ENCODE measurements at places on chromosomes 1 and 21.
A peak's percentile ranks its signal among the peaks of the same experiment; 100 is the strongest.

GRCh38 chr1:39572379-39573096 is 4.1 kb downstream of the PABPC4 start:
- DNase-seq: no peak

DNA sequence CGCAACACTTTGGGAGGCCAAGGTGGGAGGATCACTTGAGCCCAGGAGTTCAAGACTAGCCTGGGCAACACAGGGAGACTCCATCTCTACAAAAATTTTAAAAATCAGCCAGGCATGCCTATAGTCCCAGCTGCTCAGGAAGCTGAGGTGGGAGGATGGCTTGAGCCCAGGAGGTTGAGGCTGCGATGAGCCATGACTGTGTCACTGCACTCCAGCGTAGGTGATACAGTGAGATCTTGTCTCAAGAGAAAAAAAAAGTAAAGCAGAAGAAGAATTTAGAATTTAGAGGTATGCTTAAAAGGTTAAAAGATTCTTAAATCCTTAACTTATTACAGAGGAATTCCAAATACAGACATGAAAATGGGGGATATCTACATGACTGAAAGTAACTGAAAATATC is 79.5 kb downstream of the SMYD3 start:
- DNase-seq: no peak

DNA sequence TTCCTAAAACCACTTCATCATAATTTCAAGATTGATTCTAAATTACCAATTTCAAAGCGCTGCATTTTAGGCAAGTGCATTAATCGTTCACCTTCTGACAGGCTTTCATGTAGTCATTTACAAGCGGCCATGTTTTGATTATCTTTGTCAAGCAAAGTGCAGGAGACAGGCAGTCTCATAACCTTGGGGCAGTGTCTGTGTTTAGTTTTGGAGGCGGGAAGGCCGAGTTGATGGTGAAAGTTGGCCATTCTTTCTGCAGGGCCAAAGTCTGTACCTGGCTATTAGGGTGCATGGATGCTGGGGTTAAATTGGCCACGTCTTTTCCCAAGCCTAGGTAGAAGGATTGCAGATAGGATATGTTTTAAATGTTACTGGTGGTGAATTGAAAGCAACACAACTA is 2.9 kb downstream of the AGPAT3 start:
- DNase-seq: no peak

DNA sequence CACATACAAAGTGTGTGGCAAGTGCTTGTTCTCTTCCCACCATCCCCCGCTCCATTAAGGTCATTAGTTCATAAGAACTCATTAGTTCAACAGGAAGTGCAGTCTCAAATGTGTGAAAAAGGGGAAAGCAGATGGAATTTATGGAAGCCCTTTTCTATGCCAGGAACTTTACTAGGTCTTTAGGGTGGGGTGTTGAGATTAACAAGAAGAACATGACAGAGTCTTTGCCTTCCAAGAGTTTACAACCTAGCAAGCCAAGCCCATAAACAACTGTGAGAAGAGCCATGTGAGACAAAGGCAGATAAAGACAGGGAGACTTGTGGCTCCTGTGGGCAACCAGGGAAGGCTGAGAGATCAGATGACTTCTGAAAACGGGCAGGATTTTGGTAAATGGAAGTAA is 21.4 kb downstream of the PLEKHA6 start:
- no peak for DNase-seq

- DNase-seq: no peak
These were observed 9.3 kb downstream of the FTCD start for GRCh38 chr21:46145840-46146691.

DNA sequence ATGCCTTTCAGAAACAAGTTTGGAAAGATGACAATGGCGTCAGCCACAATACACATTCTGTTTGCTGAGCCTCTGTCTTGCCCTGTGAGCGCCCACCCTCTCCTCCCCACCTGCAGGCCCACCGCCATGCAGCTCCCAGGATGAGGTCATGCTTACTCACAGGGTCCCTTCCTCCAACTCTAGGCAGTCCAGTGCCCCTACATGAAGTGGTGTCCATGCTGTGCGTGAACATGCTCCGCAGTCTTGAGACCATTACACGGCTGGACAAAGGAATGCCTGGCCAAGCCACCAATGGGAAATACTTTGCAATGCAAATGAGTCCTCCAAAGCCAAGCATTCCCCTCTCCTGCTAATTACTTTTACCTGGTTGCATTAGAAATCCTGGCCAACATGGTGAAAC is 92.2 kb downstream of the CD58 start:
- no peak for DNase-seq

GRCh38 chr21:15686506-15686905 is 43.3 kb upstream of the USP25 start:
- no peak for DNase-seq

GRCh38 chr1:92482665-92483609 is 3.8 kb downstream of the GFI1 start:
- no peak for DNase-seq

GRCh38 chr1:26536081-26536480 is 6.5 kb downstream of the RPS6KA1 start:
- no peak for DNase-seq

GRCh38 chr1:12598974-12599373 is 19.0 kb downstream of the DHRS3 start:
- no peak for DNase-seq

DNA sequence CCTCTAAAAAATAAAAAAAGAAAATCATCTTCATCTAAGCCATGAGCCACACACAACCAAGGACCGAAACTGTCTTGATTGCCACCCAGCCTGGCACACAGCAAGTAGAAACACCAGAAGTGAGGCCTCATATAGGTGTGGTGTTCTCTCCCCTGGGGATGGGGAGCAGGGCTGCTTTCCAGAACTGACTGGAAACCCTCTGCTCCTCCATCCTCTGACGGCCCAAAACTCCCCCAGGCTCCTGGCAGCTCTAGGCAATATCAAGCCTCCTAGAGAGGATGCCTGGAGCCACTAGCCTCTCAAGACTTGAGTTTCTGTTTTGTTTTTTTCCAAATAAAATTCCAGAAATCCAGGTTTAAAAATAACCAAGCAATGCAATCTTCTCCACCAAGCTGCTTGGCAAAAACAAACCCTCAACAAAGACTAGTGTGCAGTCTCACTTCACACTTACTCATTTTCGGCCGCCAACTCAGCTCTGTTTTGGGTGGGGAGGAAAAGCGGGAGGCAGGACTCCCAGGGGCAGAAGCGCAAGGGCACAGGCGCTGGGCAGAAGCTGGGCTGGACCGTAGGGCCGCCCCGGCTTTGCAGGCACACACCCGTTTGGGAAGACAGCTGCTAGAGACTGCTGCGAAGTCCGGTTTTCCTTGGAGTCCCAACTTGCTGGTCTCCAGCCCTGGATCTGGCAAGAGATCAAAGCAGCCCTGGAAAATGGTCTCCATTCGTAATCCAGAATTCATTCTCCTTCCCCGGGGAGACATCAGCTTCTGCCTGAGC is 78.2 kb upstream of the CAPZB start:
- DNase-seq: no peak

GRCh38 chr1:34713443-34713842 is 41.4 kb upstream of the GJB5 start:
- no peak for DNase-seq

- DNase-seq: peak; percentile 70
These were observed 183.0 kb downstream of the ETS2 start for GRCh38 chr21:38988509-38989378.

DNA sequence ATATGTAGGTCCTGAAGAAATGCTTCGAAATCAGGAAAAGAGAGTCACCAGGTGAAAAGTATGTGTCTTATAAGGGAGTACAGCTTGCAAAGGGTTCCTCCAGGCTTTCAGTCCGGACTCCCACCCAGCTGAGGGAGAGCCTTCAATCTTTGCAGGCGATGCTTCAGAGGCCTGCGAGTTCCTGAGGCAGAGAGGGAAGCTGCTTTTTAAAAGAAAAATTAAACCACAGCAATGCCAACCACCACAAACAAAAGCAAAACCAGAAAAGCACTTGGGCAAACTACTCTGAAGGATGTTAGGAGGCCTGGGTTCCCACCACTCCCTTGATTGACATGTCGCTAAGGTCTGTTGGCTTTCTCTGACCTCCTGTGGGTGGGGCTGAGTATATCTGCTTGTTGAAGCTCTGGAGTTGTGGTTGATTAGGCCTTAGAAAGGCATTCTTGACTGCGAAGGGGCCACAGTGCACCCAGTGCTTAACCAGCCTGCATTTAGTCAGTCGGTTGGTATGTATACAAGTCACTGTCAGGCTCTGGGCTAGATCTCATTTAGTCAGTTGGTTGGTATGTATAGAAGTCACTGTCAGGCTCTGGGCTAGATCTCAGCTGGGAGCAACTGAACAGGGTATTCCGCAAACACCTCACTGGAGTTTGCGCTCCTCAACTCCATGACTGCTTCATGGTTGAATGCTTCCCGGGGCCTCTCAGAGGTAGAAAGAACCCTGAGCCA is 1.2 kb downstream of the NIPAL3 start:
- no peak for DNase-seq

- DNase-seq: no peak
These were observed 43.6 kb upstream of the COL18A1 start for GRCh38 chr21:45361033-45361997.

GRCh38 chr1:180215856-180216625 is 14.0 kb upstream of the LHX4 start:
- DNase-seq: no peak

GRCh38 chr1:102834688-102835320 is 273.5 kb downstream of the COL11A1 start:
- DNase-seq: no peak

DNA sequence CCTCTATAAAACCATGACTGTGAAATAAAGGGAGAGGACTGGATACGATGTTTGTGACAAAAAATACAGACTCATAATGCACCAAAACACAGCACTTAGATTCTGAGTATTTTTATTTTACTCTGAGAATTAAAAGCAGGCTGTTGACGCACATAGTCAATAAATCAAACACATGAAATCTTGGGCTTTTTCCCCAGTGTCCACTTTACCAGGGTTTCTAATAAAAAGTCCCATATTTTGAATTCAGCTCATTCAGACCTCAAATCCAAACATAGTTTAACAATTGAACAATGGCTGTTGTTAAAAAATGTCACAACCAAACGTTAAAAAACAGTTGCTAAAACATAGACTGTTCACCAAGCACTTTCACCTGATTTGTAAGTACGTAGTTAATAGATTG is 553.4 kb downstream of the LTN1 start:
- DNase-seq: no peak

DNA sequence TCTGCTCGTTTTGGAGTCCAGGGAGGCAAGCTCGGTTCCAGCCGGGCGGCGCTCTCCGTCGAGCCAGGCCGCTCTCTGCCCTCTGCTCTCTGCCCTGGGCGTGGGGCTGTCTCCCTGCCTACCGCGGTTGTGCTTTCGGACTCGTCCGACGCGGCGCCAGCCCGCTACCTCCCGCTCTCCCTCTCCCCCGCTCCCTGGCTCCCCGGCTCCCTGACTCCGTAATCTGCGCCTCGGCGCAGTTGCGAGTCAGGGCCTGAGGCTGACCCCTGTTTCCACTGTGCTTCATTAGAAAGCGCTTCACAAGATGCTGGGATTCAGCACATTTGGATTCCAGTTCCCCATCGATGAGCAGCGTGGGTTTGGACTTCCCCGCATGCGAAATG is 2.2 kb downstream of the SOX13 start:
- DNase-seq: no peak

GRCh38 chr1:170623171-170623570 is 40.8 kb upstream of the PRRX1 start:
- DNase-seq: no peak

DNA sequence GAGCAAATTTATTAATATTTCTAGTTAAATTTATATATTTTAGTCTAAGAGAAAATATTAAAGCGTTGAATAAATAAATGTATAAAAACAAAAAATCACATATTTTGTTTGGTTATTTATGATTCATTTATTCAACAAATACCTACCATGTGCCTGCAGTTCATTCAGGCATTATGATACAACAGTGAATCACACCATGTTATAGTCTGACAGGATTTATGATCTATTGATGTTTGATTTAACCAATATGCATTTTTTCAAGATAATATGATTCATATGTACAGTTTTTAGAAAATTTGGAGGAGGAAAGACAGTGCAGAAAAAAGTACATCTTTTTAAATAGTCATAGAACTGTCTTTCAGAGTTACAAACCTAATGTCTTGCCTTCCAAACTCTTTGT is 7.4 kb upstream of the TRIM58 start:
- DNase-seq: no peak

DNA sequence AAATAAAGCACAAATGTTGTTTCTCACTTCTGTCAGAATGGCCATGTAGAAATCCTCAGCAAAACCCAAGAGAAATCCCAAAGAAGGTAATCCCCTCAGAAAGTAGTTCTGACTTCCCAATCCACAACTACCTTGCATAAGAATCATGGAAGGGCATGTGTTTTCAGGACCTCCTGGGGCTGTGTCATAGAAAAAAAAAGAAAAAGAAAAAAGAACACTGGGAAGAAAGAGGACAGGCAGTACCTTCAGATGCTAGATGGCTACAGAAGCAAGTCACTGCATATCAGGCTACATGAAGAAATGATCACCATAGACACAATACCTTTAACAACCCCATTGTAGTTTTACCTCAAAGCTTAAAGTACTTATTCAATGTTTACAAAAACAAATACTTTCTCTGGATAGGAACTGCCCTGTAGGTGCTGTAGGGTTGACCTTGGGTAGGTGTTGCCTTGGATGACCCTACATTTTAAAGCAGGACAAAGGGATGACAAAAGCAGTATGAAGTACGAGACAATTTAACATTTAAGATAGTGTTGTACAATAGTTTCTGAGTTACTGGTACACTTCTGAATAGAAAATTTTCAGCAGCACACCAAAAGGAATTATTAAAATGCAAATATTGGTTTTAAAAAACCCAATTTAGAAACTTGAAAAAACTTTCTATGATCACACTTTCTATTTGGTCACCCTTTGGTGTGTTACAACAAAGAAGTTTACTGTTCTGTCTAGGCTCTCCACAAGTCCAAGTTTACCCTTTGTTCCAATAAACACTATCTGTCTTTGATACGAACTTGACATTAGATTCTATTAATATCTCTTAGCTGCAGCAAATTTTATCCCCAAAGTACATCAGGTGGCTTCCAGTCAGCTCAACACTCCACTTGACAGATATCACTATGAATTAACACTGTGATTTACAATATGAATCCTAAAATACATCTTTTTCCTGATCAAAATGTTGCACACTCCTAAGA is 5.0 kb downstream of the TRIT1 start:
- DNase-seq: no peak

GRCh38 chr1:53023546-53023945 is 38.5 kb upstream of the PODN start:
- DNase-seq: no peak

- DNase-seq: no peak
These were observed 2.8 kb upstream of the CTRC start for GRCh38 chr1:15435239-15436077.

DNA sequence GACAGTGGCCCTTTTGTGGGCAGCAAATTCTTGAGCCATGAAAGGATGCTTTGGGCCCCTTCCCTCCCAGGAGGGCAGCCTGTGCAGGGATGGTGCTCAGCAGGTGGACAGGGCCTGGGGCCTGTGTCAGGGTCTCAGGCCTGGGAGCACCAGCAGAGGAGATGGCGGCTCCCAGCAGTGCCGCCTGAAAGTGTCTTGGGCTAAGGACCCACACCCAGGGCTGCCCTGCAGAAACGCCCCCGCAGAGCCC is 23.9 kb downstream of the FTCD start:
- DNase-seq: no peak

GRCh38 chr1:10791105-10791951 is 5.1 kb downstream of the CASZ1 start:
- DNase-seq: no peak

Data from SHP77 treated with DMSO at 0.1 percent for 48 hours (cell line).